ENCODE measurements at places on chromosomes 12 and 14. TPM values are rescaled to one million over a fixed set of nuclear protein-coding genes. Genes with fewer than 3 reads are reported as not detected.

GRCh38 chr14:68506645-68507419, 286.0 kb downstream of the ZFP36L1 start:
- no peak for DNase-seq

- DNase-seq: peak; percentile 35
Measured at GRCh38 chr14:92937051-92937937, 14.3 kb downstream of the CHGA start.

- no peak for DNase-seq
Measured at GRCh38 chr14:101235335-101236103, 325.8 kb upstream of the DIO3 start.

DNA sequence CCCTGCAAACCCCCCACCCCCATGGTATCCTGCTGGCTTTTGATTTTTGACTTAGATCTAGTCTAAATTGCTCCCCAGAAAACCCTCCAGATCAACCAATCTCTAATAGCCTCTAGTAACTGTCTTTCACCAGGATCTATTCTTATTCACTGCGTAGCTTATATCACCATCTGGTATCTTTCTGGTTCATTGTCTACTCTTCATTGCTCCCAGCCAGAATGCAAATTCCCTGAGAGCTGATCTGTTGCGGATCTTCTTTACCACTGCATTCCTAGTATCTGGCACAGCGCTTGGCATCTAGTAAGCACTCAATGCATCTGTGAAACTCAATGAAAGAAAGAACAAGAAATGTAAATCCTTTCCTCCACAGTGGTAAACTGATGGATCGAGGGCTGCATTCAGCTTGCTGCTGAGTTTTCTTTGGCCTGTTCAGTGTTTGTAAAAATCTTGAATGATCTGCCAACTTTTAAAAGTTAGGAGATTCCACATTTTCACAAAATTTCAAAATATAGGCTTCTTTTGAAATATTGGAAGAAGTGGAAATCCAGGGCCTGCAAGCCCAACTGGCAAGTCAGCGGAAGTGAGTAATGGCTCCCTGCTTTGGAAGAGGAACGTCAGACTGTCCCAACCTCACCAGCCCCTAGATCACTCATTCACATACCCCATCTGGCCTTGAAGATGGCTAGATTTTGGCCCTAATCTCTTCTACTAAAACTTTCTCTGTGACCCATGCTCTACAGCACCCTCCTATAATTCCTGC, 274.2 kb downstream of the SSPN start:
- DNase-seq: no peak

SERPINA10 gene
- not detected for total RNA-seq

GRCh38 chr14:73269729-73270531, 32.6 kb downstream of the PAPLN start:
- DNase-seq: peak; percentile 81

REP15 gene
- total RNA-seq: 8.2 TPM

Measured in Right ventricle myocardium inferior (tissue), 1 donor.